HS-5 (cell line): ENCODE measurements at places on chromosomes 2 and 18.

DNA sequence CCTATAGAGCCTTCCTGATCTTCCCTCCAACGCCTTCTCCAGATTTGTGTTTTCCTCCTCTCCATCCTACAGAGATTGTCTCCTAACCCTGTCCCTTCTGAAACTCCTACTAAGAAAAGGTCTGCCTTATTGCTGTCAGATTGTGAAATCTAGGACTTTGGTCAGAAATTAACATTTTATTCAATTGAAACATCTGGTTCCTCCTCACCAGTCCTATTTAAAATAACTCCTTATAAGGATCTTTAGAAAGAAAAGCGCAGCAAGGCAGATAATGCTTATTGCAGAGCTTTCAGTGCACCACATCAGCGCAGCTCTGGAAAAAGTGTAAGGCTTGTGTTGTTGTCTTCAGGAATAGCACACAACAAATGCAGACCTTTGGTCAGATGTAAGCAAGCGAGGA lies 477.8 kb upstream of the CHST9 start:
- no peak for DNase-seq

- DNase-seq, result no peak
Observed at GRCh38 chr18:23809415-23809814, 120.2 kb downstream of the LAMA3 start.

GRCh38 chr2:159153463-159153862 lies 133.0 kb downstream of the WDSUB1 start:
- DNase-seq, result no peak

- DNase-seq, result no peak
Observed at GRCh38 chr2:19503406-19503805, 145.0 kb upstream of the OSR1 start.

GRCh38 chr2:169705927-169706326 lies 11.7 kb downstream of the PHOSPHO2 start:
- no peak for DNase-seq

GRCh38 chr2:63581298-63581961 lies 6.8 kb downstream of the WDPCP start:
- no peak for DNase-seq

- DNase-seq, result no peak
Observed at GRCh38 chr2:222180619-222181018, 118.2 kb downstream of the PAX3 start.

- no peak for DNase-seq
Observed at GRCh38 chr2:197993363-197993762, 189.0 kb downstream of the PLCL1 start.
